ENCODE measurements at places on chromosomes 6 and 20. TPM values are rescaled to one million over a fixed set of nuclear protein-coding genes. Genes with fewer than 3 reads are reported as not detected.

GRCh38 chr20:7496394-7496991 is 443.8 kb downstream of the HAO1 start:
- no peak for DNase-seq

DNA sequence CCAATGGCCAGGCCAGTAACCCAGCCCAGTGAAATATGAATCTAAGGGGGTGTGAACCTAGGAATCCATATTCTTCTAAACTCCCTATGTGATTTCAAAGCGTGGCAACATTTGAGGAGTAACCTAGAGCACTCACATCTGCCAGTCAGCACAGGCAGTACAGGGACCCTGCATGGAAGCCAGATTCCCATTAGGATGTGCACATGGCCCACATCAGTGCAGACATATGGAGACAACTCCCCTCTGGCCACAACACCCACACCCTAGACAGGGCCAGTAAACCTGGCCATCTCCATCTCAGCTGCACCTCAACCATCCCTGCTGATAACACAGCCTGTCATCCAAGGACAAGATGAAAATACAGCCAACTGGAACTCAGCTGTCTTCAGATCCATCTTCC is 56.5 kb downstream of the KIF16B start:
- DNase-seq = no peak

- DNase-seq = no peak
Observed at GRCh38 chr6:116278854-116279231, 887 bp downstream of the TSPYL1 start.

DNA sequence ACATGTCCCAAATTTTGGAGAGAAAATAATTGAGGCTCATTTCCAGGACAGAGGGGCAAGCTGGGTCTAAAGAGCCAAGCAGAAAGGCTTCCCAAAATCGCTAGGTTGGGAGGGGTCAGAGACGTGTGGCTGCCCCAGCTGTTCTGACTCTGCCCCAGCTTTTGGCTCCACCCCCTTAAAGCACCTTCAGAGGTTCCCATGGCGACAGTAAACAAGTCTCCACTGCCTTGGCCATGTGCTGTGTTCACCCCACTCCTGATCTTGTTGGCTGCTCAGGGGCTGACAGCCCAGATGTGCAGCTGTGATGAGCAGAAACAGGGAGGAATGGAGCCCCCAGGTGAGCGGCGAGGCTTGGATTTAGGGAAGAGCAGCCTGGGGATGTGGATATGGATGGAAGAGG is 72.8 kb upstream of the SPTLC3 start:
- no peak for DNase-seq

ESR1 gene
- polyA plus RNA-seq = 0.61 TPM

GRCh38 chr6:77502981-77503380 is 39.7 kb upstream of the HTR1B start:
- DNase-seq = no peak

CRYBG1 gene
- polyA plus RNA-seq = 30.2 TPM

GRCh38 chr20:1338801-1339200 is 9.9 kb upstream of the SDCBP2 start:
- DNase-seq = no peak

NHLRC1 gene
- 2.2 TPM for polyA plus RNA-seq

PTCHD4 gene
- 2.5 TPM for polyA plus RNA-seq

- DNase-seq = no peak
Observed at GRCh38 chr6:158472447-158472846, 87.4 kb upstream of the TMEM181 start.

PPP1R3G gene
- 1.5 TPM for polyA plus RNA-seq

SSTR4 gene
- 0.11 TPM for polyA plus RNA-seq

- no peak for DNase-seq
Observed at GRCh38 chr6:33936886-33937285, 133.1 kb upstream of the MLN start.

HLA-DRA gene
- 110 TPM for polyA plus RNA-seq

LAMA5 gene
- polyA plus RNA-seq = 82.7 TPM

DNA sequence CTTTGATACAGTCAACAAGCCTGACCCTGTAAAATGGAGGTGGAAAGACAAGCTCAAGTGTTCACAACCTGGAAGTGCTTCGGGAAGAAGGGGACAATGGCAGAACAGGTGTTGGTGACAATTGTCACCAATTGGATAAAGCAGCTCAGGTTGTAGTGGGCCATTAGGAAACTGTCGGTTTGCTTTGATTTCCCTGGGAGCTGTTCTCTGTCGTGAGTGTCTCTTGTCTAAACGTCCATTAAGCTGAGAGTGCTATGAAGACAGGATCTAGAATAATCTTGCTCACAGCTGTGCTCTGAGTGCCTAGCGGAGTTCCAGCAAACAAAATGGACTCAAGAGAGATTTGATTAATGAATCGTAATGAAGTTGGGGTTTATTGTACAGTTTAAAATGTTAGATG is 15.0 kb downstream of the CCR6 start:
- DNase-seq = no peak

RAET1L gene
- polyA plus RNA-seq = not detected

AVP gene
- not detected for polyA plus RNA-seq

CLIC5 gene
- polyA plus RNA-seq = 194 TPM

GRCh38 chr20:59585714-59586409 is 18.5 kb upstream of the PHACTR3 start:
- no peak for DNase-seq

CTCFL gene
- polyA plus RNA-seq = 1.4 TPM

All from right renal cortex interstitium (tissue), 3 donors.